ENCODE measurements at places on chromosomes 1 and 21. TPM values are rescaled to one million over a fixed set of nuclear protein-coding genes. Genes with fewer than 3 reads are reported as not detected.
A peak's percentile ranks its signal among the peaks of the same experiment; 100 is the strongest.

Gene SSU72
- total RNA-seq = 217 TPM

Gene RC3H1
- total RNA-seq = 21.4 TPM

Gene PDE9A
- 0.72 TPM for total RNA-seq

Gene CAMSAP2
- total RNA-seq = 40.1 TPM

Gene FLG2
- total RNA-seq = not detected

Gene OR2L8
- total RNA-seq = not detected

DNA sequence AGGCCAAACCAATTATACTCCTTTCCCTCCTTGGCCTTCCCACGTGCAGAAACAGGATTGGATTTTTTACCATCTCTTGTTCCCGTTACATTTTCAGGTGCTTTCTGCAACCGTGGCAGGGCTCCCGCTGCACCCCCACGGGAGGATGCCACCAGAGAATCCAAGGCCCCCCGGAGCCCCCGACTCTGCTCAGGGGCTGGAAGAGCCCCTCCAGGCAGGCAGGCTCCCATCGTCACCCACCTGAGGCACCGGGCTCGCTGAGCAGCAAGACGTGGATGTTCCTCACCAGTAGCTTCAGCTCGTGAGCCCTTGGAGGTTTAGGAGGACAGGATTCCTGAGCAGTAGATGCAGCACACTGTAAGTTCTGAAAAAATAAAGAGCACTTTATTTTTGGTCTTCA, 35.2 kb upstream of the PRDM15 start:
- H3K27me3 ChIP-seq = no peaks in the 10 kb centered on the region
- H3K4me3 ChIP-seq = no peak overlapping the region
- H3K27ac ChIP-seq = no peak overlapping the region
- H3K36me3 ChIP-seq = no peaks in the 10 kb centered on the region
- no peak for DNase-seq
- H3K4me1 ChIP-seq = no peaks in the 10 kb centered on the region

DNA sequence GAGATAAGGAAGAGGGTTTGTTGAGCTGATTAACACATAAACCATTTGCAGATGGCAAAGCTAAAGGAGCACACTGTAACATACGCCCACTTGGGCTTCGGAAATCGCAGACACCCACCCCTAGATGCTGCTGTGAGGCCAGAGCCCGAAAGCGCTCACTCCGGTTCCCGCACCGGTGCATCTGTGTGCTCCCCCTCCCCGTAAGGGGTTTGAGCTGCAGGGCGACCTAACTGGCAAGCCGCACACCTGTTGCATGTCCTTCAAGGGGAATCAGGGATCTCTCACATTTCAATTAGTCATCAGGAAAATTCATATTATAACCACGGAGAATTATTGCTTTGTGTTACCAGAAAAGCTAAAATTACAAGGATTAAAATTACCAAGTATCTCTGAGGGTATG, 1.4 kb upstream of the CFH start:
- no peak overlapping the region for H3K4me3 ChIP-seq

- no peak for DNase-seq
- peaks cover 25% of the 10 kb centered on the region for H3K4me1 ChIP-seq
- H3K27ac ChIP-seq = peak overlapping the region; percentile 92
- H3K27me3 ChIP-seq = no peaks in the 10 kb centered on the region
Measured at GRCh38 chr1:13749543-13750341, 49.8 kb downstream of the PRDM2 start.

DNA sequence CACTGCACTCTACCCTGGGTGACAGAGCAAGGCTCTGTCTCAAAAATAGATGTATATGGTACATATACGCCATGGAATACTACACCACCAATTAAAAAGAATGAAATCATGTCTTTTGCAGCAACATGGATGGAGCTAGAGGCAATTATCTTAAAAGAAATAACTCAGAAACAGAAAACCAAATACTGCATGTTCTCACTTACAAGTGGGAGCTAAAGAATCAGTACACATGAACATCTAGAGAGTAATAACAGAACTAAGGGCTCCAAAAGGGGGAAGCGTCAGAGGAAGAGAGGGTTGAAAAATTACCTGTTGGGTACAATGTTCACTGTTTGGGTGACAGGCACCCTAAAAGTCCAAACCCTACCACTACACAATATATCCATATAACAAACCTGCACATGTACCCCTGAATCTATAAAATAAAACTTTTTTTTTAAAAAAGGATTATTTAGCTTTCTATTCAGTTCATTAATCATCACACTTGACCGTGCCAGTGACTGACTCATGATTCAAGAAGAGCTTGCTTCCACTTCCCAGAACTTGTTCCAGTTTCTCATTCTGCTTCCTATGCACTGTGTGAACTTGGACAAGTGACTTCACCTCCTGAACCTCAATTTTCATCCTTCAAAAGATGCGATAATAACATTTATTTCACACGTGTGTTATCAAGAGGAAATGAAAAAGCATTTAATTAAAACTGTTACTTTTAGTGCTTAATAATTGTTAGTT, 109.6 kb downstream of the PLPP3 start:
- H3K4me3 ChIP-seq = no peak overlapping the region
- H3K4me1 ChIP-seq = no peaks in the 10 kb centered on the region
- no peaks in the 10 kb centered on the region for H3K36me3 ChIP-seq
- H3K27ac ChIP-seq = no peak overlapping the region

- H3K36me3 ChIP-seq = no peaks in the 10 kb centered on the region
- H3K27me3 ChIP-seq = no peaks in the 10 kb centered on the region
- H3K4me3 ChIP-seq = no peak overlapping the region
- no peak for DNase-seq
- H3K4me1 ChIP-seq = no peaks in the 10 kb centered on the region
Measured at GRCh38 chr1:171172471-171172870, 12.6 kb upstream of the FMO2 start.

- H3K4me1 ChIP-seq = no peaks in the 10 kb centered on the region
- no peak overlapping the region for H3K27ac ChIP-seq
- DNase-seq = no peak
- H3K4me3 ChIP-seq = 0 out of 2 replicates have a peak overlapping the region, but pooled peaks have one; percentile 14
- no peaks in the 10 kb centered on the region for H3K36me3 ChIP-seq
Measured at GRCh38 chr1:6448749-6449631, 17.0 kb downstream of the TNFRSF25 start.

DNA sequence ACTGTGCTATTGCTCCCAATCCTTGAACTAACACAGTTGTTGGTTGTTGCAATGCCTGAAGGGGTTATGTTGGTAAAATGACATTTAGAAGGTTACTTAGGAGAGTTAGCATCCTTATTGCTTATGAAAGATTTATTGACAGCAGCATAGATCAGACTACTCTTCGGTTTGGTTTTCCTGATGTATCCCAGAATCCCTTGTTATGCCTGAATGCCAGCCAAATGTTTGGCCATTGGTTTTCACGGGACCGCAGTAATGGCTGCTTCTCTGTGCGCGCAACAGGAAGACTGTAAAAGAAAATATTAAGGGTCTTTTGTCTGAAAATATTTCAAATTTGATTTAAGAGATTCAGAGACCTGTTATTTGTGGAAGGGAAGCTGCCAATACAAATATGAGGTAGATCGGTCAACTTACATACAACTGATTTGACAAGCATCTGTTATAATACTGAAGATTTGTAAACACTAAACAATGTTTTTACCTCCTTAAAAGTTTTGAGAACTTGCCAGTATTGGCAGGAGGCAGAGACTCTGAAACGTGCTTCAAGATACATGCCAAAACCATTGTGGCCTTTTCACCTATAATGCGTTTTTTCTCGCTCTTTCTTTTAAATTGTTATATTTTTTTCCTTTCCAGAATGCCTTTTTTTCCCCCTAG, 8.3 kb downstream of the NFIA start:
- H3K4me3 ChIP-seq = no peak overlapping the region
- H3K4me1 ChIP-seq = peaks cover 44% of the 10 kb centered on the region
- no peaks in the 10 kb centered on the region for H3K36me3 ChIP-seq
- no peaks in the 10 kb centered on the region for H3K27me3 ChIP-seq

GRCh38 chr1:34065498-34065897, 99.5 kb downstream of the CSMD2 start:
- no peaks in the 10 kb centered on the region for H3K27me3 ChIP-seq
- H3K4me3 ChIP-seq = no peak overlapping the region
- no peaks in the 10 kb centered on the region for H3K4me1 ChIP-seq
- H3K36me3 ChIP-seq = no peaks in the 10 kb centered on the region
- H3K27ac ChIP-seq = no peak overlapping the region

GRCh38 chr1:54499360-54500106, 48.5 kb upstream of the ACOT11 start:
- no peak for DNase-seq
- no peaks in the 10 kb centered on the region for H3K36me3 ChIP-seq
- H3K27ac ChIP-seq = no peak overlapping the region
- H3K4me1 ChIP-seq = peaks cover 5% of the 10 kb centered on the region
- H3K27me3 ChIP-seq = 0 out of 2 replicates have a peak, but pooled peaks cover 2% of the 10 kb centered on the region

DNA sequence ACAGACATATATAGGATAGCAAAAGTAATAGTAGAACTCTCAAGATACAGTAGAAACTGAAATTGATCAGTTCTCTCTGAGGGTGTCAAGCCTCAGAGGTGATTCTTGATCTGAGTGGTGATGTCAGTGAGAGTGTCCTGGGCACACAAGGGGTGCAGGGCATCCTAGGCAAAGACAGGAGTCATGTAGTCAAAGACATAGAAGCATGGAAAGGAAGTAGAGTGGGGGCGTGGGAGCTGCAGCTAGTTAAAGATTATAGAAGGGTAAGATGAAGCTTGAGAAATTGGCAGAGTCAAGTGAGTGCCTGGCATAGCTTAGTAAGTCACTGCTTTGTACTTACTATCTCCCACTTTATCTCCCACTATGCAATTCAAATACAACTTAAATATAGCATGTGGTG, 22.8 kb downstream of the CDC7 start:
- no peaks in the 10 kb centered on the region for H3K4me1 ChIP-seq
- H3K27me3 ChIP-seq = no peaks in the 10 kb centered on the region
- peaks cover 2% of the 10 kb centered on the region for H3K36me3 ChIP-seq
- no peak overlapping the region for H3K4me3 ChIP-seq
- DNase-seq = no peak

DNA sequence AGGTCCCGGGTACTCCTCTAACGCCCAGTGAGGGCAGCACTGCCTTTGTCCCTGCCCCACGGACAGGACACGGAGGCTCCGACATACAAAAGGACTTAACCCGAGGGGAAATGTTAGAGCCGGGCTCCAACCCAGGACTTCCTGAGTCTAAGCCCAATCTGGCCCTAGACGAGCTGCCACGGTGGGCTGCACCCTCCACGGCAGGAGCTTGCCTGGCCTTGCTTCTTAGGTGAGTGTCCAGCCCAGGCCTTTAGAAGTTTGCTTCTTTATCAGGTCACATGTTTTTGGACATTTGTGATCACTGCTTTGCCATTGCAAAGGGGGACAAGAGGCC, 11.0 kb upstream of the TMEM200B start:
- no peak for DNase-seq
- H3K27me3 ChIP-seq = no peaks in the 10 kb centered on the region
- 0 out of 2 replicates have a peak, but pooled peaks cover 4% of the 10 kb centered on the region for H3K4me1 ChIP-seq
- no peak overlapping the region for H3K4me3 ChIP-seq

DNA sequence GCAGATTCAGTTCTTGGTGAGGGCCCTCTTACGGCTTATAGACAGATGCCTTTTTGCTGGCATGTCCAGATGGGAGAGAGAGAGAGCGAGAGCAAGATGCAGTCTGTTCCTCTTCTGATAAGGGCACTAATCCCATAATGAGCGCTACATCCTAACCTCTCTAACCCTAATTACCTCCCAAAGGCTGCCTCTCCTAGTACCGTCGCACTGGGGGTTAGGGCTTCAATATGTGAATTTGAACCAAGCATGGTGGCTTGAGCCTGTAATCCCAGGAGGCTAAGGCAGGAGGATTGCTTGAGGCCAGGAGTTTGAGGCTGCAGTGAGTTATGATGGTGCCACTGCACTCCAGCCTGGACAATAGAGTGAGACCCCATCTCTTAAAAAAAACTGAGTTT, 10.5 kb upstream of the SDE2 start:
- H3K4me3 ChIP-seq = no peak overlapping the region
- DNase-seq = no peak
- no peaks in the 10 kb centered on the region for H3K36me3 ChIP-seq
- no peak overlapping the region for H3K27ac ChIP-seq
- no peaks in the 10 kb centered on the region for H3K27me3 ChIP-seq

- H3K27me3 ChIP-seq = no peaks in the 10 kb centered on the region
- no peak for DNase-seq
- no peak overlapping the region for H3K4me3 ChIP-seq
- no peaks in the 10 kb centered on the region for H3K36me3 ChIP-seq
Measured at GRCh38 chr1:89605692-89606091, 27.2 kb upstream of the LRRC8C start.

- no peak for DNase-seq
- H3K27ac ChIP-seq = no peak overlapping the region
- H3K36me3 ChIP-seq = no peaks in the 10 kb centered on the region
- H3K4me3 ChIP-seq = no peak overlapping the region
- H3K4me1 ChIP-seq = peaks cover 6% of the 10 kb centered on the region
Measured at GRCh38 chr1:205170532-205171269, 40.8 kb downstream of the DSTYK start.

GRCh38 chr21:45574081-45574501, 31.9 kb upstream of the SLC19A1 start:
- no peaks in the 10 kb centered on the region for H3K4me1 ChIP-seq
- H3K27ac ChIP-seq = no peak overlapping the region
- no peaks in the 10 kb centered on the region for H3K27me3 ChIP-seq
- no peak for DNase-seq
- H3K4me3 ChIP-seq = no peak overlapping the region

GRCh38 chr1:23591460-23592208, 32.3 kb upstream of the ID3 start:
- H3K4me3 ChIP-seq = no peak overlapping the region
- H3K4me1 ChIP-seq = peaks cover 26% of the 10 kb centered on the region
- DNase-seq = no peak
- H3K36me3 ChIP-seq = no peaks in the 10 kb centered on the region
- H3K27me3 ChIP-seq = no peaks in the 10 kb centered on the region

DNA sequence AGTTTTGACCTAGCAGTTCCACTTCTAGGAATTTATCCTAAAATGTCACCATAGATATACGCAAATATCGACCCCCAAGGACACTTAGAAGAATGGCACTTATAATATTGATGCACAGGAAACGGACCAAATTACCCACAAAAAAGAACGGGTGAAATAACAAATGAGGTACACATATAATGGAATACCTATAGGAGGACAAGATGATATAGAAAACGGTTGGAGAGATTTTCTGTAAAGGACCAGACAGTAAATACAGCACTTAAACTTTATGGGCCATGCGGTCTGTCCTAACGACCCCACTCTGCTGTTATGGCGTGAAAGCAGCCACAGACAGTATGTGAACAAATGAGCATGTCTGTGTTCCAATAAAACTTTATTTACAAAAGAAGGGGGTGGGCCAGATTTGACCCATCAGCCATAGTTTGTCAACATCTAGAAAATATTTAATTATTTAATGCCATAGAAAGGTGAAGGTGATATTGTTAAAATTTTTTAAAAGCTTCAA, 2.4 kb downstream of the TMPRSS3 start:
- no peak for DNase-seq
- H3K4me1 ChIP-seq = no peaks in the 10 kb centered on the region
